ENCODE measurements at places on chromosomes 2 and 18.
A peak's percentile ranks its signal among the peaks of the same experiment; 100 is the strongest.

- DNase-seq, result no peak
These were observed 3.0 kb downstream of the MBD5 start for GRCh38 chr2:148023861-148024260.

DNA sequence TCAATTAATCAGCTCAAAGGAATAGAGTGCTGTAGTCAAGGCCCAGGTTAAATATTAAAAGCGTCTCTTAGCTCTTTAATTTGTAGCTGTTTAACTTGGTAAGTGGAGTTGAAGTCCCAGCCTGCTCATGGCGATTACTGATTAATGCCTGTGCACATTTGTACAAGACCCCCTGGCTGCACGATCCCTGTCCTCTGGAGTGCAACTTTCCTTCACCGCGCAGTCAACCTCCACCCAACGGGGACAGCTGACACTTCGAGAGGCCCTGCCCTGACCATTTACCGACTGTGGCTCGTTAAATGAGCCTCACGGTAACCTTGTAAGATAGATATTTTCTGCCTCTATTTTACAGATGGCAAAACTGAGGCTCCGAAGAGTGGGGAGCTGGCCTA is 5.5 kb upstream of the CYS1 start:
- DNase-seq, result no peak

GRCh38 chr18:26383454-26384270 is 157.4 kb downstream of the TAF4B start:
- DNase-seq, result no peak

DNA sequence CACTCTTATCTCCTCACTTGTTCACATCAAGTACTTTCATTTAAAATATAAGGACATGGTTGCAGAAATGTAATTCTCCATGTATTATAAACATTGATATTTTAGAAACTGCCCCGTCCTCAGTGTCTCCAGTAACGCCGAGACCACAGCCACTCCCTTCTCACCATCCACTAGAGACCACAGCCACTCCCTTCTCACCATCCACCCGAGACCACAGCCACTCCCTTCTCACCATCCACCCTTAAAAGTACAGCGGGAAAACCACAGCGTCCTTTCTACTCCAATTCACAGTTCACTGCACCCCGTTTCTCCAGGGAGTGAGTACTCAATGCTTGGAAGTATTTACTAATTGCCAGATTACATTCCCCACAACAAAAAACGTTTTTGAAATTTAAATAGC is 1452.2 kb upstream of the ACVR2A start:
- no peak for DNase-seq

DNA sequence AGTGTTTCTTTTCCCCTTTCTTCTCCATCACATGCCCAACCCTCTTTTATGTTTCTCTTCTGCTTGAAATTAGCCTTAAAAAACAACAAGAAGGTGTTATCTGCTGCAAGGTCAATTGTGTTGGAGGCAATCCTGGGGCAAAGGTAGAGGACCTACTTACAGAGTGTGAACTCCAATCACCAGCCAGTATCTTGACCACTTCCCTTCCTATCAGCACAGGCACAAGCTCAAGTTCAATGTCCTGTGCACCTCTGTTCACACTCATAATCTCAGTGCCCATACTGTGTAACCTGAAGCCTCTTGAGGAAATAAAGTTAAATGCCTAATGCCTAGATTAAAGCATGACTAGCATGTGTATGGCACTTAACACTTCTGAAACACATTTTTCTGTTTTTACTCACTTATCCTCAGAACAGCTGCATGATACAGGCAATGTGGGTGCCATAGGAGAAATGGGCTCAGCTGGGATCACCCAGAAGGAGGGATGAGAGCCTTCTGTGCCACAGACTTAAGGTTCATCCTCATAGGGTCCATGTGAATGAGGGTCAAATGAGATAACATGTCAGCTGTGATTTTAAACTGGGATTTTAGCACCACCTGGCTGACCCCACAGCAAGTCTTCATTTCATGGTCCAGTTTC is 701.5 kb downstream of the BCL11A start:
- no peak for DNase-seq

GRCh38 chr2:196233021-196233804 is 61.8 kb upstream of the STK17B start:
- DNase-seq, result no peak

GRCh38 chr2:198523710-198524109 is 719.3 kb downstream of the PLCL1 start:
- DNase-seq, result no peak

DNA sequence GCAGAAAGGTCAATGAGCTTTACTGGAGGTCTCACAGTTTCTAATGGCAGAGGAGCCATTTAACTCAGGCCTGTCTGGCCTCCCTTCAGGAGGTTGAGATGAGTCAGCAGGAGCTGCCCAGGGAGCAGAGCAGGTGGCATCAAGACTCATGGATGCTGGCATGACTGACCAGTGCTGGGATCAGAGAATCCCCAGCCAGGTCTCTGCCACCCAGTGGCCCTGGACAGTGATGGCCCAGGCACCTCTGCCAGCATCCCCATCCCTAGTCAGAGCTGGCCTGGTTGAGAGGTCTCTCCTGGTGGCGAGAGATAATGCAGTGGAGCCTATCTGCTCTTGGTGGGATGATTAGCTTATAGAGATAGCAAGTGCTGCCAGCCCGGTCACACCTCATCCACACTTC is 43.1 kb downstream of the GYPC start:
- DNase-seq, result no peak

GRCh38 chr2:106158871-106159270 is 35.2 kb downstream of the UXS1 start:
- DNase-seq, result no peak

GRCh38 chr2:6082625-6083018 is 390.4 kb downstream of the SOX11 start:
- no peak for DNase-seq

GRCh38 chr2:172100935-172101820 is 1.5 kb downstream of the DLX2 start:
- no peak for DNase-seq

GRCh38 chr18:25351777-25352628 is at the start of gene ZNF521:
ZNF521 (minus strand) TSS chr18:25352166; CDS start chr18:25350946, 1,220 bp downstream.
- peak; percentile 91 for DNase-seq

GRCh38 chr2:25251422-25252273 is 83.3 kb upstream of the POMC start:
- DNase-seq, result no peak

- DNase-seq, result no peak
These were observed 22.9 kb downstream of the MARCHF4 start for GRCh38 chr2:216349366-216349765.

DNA sequence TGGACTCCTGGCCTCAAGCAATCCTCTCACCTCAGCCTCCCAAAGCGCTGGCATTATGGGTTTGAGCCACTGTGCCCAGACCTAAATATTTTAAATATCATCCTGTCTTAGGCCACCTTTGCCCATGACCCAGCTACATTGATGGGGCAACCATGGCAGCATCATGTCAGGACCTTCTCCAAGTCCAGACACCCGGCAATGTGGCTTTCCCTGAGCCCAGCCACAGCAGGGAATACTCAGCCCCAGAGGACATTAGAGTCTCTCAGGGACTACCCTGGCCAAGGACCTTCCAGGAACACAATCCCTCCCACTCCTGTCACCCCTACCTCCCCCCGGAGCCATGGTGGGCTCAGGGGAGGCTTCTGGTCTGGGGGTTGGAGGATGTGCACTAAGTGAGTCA is 72.8 kb downstream of the SMAD7 start:
- DNase-seq, result no peak

- no peak for DNase-seq
These were observed 63.4 kb upstream of the BOD1L2 start for GRCh38 chr18:57083485-57083884.

GRCh38 chr2:175766880-175767279 is 235.2 kb downstream of the LNPK start:
- DNase-seq, result no peak

GRCh38 chr2:185689906-185690539 is 48.6 kb upstream of the FSIP2 start:
- no peak for DNase-seq

GRCh38 chr2:192593561-192593960 is 398.8 kb upstream of the TMEFF2 start:
- no peak for DNase-seq

DNA sequence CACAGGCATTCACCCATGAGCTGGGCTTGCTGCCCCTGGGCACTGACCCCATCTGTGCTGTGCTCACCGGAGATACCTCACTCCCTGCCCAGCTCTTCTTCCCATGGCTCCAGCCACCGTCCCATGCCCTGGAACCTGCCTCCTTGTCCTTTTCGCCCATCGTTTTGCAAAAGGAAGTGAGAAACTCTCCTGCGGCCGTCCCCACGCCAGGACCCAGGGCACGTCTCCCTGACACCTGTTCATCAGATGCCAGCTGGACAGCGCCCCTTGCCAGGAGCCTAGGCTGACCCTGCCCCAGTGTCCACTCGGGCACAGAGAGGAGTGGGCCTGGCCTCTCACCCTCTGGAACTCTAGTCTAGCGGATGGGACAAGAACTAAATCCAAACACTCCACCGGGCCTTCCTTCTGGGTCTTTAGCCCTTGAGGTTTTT is 238.6 kb downstream of the SEPTIN10 start:
- DNase-seq, result peak; percentile 54

- no peak for DNase-seq
These were observed 141.6 kb downstream of the NETO1 start for GRCh38 chr18:72726201-72726600.

- DNase-seq, result no peak
These were observed 197.7 kb downstream of the MTX2 start for GRCh38 chr2:176466918-176467452.

DNA sequence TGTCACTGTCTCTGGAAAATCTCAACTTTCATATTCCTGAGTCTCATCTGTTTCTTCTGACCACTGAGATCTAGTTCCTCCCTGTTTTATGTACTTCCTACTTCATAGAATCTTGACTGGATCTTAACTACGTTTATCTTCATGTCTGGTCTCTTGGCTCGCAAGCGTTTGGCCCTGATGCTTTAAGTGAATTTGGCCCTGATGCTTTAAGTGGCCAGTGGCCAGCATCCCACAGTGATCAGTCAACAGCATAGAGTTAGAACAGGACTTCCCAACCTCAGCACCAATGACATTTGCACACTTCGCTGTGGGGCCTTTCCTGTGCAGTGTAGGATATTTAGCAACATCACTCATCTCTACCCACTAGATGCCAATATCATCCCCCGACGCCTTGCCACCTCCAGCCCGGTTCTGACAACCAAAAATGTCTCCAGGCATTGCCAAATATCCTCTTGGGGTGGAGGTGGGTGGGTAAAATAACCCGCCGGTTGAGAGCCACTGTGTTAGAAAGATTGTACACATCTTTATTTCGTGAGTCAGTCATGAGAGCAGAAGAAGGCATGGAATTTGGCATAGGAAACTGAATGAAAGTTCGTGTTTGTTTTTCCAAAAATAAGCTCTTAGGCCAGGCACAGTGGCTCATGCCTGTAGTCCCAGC is 12.2 kb downstream of the TM4SF20 start:
- no peak for DNase-seq

- DNase-seq, result no peak
These were observed 4.6 kb upstream of the RNF181 start for GRCh38 chr2:85590950-85591349.

DNA sequence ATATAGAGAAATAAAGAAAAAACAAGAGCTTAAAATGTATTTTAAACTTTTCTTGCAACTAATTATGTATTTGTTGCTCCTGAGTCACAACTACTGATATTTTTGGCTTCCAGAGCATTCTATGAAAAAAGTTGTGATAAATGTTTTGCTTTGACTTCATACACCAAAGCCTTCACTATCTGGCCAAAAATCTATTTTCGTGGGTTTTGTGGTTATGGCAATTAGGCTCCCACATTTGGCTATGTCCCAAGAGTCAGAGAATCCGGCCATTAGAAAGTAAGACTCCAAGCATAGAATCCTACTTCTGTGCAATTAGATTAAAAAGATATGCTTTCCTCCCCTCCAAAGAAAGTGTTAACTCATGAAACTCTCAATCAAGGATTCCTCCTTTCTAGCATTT is 1456.1 kb upstream of the ACVR2A start:
- DNase-seq, result no peak

GRCh38 chr2:215750763-215751162 is 262.6 kb downstream of the MREG start:
- DNase-seq, result no peak

- DNase-seq, result no peak
These were observed 159.8 kb upstream of the BCL2L11 start for GRCh38 chr2:110960954-110961353.

Data from right atrium auricular region (tissue), 2 donors.